ENCODE measurements at places on chromosomes 5 and 9. TPM values are rescaled to one million over a fixed set of nuclear protein-coding genes. Genes with fewer than 3 reads are reported as not detected.

- peak; percentile 53 for DNase-seq
These were observed 23.1 kb upstream of the CNOT6 start for GRCh38 chr5:180470966-180471582.

PPP2R2B gene
- 1.7 TPM for total RNA-seq

DNA sequence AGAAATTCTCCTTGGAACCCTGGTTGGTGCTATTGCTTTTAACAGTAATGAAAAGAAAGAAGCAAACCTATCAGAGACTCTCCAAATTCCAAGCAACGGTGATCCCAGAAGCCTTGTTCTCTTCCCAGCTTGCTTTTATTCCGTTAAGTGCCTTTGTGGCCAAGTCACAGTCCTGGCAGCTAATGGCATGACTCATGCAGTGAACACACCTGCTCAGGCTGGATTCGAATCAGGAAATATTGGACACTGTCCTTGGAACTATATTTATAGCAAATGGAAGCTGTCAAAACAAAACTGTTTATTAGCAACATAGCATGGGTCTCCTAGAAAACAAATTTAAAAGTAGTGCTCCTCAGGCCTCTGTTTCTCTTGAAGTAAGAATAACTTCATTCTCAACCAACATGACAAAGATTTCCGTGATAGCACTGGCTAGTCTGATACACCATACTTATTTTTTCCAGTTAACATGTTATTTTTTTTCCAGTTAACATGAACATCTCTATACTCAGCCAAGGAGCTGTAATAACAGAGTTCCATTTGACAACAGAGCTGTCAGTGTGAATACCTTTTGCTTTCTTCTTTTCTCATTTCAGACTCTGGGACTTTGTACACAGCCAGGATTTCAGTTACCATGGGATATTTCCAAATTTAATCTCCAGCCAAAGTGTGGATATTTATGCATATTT is 502.4 kb downstream of the GADD45G start:
- DNase-seq: peak; percentile 43

DNA sequence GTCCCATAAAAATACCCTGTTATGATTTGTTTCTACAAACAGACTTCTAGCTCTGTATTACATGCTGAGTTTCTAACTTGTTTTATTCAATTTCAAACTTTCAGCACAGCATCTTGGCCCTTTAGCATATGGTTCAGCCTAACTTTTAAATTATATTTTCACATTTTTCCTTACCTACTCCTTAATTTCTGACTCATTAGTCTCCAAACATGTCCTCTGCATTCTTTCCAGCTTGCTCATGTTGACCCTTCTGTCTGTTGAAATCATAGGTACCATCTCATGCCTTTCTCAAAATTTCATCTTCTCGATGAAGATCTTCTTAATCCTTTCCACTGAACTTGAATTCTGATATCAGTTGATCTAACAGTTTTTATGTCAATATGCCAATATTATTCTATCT is 200.9 kb upstream of the RIOK2 start:
- DNase-seq: no peak

DNA sequence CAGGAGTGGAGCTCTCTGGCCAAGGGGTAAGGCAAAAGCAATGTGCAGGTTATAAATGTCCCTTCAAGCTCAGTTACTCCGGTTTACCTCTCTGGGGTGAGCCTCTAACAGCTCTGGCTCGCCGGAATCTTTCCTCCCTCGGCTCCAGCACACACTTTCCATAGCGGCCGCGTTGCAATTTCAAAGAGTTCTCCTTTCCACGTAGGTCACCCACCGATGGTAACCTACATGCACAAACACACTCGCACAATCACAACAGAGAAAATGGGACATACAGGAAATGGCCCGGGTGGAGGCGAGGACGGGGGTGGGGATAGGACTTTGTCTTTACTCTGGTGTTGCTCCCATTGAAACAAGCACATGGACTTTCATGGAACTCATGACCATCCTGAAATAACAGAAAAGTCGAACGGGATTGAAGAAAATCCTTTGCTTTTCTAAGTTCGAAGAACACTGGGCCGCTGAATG is 1.2 kb downstream of the LHFPL2 start:
- peak; percentile 52 for DNase-seq
